ENCODE measurements at places on chromosomes 16 and 17.

GRCh38 chr17:41666237-41666641 is 22.4 kb upstream of the EIF1 start:
- DNase-seq, result peak; percentile 31

- DNase-seq, result no peak
These were observed 80.2 kb upstream of the ASIC2 start for GRCh38 chr17:33373273-33373672.

DNA sequence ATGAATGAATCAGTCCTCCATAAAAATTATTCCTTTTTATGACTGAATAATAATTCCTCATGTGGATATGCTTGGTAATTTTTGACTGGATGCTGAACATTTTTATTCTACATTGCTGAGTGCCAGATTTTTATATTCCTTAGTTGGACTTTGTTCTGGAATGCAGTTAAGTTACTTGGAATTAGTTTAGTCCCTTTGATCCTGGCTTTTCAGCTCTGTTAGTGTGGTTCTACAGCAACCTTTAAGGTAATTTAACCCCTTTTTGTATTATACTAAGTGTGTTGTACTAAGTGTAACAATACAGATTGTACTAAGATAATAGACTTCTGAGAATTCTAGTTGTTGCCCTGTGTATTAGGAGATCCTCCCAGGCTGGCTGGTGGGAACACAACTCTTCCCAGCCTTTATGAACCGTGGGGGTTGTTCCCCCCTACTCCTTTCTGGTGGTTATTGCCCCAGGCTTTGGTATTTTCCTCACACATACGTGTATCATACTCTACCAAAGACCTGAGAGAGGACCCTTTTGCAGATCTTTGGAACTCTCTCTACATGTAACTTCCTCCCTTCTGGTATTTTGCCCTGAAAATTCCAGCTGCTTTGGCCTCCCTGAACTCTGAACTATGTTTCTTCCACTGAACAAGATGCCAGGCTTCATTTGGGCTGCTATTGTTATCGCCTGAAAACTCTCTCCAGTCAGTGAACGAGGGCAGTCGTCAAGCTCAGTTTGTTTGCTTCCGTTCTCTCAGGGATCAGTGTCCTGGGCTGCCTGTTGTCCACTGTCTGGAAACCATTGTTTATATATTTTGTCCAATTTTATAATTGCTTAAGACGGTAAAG is 30.5 kb downstream of the TANGO6 start:
- no peak for DNase-seq

DNA sequence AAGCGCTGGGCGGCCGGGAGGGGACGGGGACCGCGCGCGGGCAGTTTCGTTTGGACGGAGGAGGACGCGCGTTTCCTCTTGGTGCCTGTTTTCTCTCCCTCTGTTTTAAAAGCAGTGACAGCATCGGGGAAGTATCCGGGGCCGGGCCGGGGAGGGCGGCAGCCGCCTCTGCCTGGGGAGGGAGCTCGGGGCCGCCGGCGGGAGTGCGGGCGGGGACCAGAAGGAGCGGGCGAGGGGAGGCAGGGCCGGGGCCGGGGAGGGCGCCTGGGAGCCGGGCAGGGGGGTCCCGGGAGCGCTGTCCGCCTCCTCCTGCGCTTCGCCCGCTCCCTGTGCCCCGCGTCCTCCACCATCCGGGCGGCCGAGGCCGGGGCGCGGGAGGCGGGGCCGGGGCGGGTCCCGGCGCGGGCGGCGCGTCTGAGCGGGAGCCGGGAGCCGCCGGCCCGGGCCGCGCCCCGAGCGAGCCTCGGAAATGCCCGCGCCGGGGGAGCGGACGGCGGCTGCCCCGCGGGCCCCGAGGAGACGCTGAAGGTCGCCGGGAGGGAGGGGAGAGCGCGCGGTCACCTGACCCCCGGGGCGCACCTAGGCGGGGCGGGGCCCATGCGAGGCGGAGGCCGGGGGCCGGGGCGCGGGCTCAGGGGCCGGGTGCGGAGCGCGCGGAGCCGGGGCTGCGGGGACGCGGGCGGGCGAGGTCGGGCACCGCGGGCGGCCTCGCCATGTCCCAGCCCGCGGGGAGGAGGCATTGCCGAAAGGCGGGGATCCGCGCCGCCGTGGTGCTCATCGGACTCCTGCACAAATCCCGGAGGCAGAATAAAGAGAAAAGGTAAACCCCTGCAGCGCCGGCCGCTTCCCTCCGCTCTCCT is 57.3 kb downstream of the RAP1GAP2 start:
- DNase-seq, result no peak

GRCh38 chr16:72129976-72130656 is 36.5 kb downstream of the DHX38 start:
- no peak for DNase-seq

DNA sequence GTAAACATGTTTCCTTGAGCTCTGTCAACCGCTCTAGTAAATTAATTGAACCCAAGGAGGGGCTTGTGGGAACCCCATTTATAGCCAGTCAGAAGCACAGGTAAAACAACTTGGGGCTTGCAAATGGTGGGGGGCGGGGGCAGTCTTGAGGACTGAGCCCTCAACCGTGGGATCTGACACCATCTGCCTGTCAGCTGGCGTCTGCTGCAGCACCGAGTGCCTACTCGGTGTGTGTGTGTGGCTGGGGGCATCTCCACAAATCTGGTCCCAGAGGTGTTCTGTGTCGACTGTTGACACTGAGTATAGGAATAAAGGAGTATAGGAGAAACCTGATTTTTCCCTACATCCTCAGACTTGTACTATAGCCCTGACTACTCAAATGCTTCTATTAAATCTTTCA is 20.6 kb downstream of the CREBBP start:
- no peak for DNase-seq

DNA sequence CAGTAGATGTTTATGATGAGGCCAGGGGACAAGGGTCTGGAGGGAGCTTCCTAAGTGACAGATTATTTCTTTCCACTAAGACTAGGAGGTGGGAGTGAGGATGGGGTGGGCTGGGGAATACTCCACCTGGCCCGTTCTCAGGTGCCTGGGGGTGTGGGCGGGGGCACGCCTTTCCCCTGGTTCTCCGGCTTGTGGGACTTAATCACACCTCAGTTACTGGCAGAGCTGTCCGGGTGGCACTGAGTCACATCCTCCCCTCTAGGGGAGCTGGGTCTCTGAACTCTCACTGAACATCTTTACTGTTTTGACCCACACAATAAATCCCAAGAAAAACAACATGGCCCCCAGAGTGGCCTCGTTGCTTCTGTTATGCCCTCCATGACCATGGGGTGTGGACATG is 332.8 kb downstream of the MAF start:
- DNase-seq, result no peak

- DNase-seq, result no peak
These were observed 56.5 kb downstream of the USP31 start for GRCh38 chr16:23092801-23093117.

GRCh38 chr17:59607061-59607460 is 12.6 kb upstream of the CLTC start:
- DNase-seq, result no peak
